ENCODE measurements at places on chromosomes 2 and 18.

DNA sequence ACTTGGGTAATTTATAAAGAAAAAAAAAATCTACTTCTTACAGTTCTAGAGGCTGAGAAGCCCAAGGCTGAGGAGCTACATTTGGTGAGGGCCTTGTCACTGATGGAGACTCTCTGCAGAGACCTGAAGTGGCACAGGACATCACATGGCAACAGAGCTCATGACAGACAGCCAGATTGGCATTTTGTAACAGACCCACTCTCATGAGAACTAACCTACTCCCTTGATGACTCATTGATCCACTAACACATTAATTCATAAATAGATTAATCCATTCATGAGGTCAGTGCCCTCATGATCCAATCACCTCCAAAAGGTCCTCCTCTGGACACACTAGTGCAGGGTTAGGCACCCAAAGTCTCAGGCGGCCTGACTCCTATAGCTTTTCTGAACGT is 318.4 kb downstream of the GULP1 start:
- no peak for DNase-seq

DNA sequence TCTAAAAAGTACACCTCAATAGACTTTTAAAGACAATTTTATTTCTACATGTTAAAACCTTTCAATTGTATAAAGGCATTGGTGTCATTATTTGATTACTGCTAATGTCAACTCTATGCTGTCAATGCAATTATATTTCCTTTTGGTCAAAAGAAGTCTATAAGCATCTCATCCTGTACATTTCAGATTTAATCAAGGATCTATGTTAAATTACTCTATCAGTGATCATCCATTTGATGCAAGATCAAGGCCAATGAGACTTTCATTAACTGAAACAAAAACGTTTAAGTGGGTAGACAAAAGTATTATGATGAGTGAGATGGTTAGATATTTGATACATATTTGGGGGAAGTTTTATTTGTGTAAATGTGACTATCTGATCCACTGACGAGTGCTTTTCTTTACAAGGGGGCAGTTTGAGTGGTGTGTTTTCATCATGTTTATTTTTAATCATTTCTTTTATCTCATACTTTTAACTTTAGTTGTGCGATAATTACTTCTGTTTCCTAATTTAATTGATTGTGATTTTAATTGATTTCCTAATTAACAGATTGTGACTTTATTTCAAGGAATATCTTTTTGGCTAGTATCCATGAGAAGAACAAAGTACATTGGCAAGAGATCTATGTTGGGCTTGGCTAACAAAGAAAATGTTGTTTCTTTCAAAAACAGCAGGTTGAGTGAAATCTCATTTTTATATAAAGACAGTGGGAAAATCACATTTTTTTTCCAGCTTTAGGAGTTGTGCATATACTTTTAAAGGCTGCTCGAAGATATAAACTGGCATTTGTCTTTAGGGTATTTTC is 1.1 kb downstream of the ARHGAP28 start:
- DNase-seq = no peak

- DNase-seq = no peak
Measured at GRCh38 chr2:215277944-215278343, 33.9 kb upstream of the ATIC start.

GRCh38 chr2:238574490-238575271 is 148.0 kb downstream of the ASB1 start:
- DNase-seq = no peak

DNA sequence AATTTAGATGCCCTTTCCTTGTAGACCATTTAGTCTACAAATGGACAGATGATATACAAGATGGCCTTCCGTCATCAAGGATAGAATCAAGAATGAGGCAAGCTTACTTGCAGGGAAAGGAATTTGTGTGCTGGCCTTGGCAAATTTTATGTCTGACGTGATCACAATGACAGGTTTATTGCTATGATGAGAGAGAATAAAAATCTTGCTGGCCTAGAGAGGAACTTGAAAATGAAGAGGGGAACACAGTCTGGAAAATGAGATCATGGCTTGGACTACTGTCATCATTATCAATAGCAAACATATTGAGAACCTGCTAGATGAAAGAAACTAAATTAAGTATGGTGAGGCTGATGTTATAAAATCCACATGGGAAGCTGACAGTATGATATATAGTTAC is 66.0 kb downstream of the CSRNP3 start:
- no peak for DNase-seq

GRCh38 chr2:106293271-106293783 is 99.2 kb upstream of the UXS1 start:
- DNase-seq = no peak

- DNase-seq = no peak
Measured at GRCh38 chr2:217279556-217279955, 419.7 kb upstream of the TNP1 start.

- DNase-seq = no peak
Measured at GRCh38 chr18:76274468-76275289, 220.4 kb downstream of the ZNF516 start.

DNA sequence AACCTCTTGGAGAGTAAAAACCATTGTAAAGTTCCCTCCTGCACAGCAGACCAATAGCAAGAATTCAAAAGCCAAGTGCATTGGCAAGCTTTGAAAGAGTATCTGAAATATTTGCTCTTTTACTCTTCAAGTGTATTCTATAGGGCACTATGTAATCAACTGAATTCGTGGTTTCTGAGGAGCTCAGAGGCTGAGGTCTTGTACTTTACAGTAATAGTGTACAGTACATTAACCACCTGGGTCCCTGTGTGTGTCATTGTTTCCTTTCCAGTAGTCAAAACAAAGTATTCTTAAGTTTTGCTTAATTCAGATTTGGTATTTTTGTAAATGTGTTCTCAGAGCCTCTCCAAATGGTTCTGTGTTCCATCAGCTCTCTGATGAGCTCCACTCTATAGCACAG is 769.7 kb downstream of the LRRTM4 start:
- DNase-seq = no peak
